ENCODE measurements at places on chromosomes 11 and 22.

- DNase-seq: no peak
Measured at GRCh38 chr11:7833527-7833926, 36.8 kb upstream of the OR5P2 start.

- no peak for DNase-seq
Measured at GRCh38 chr11:133180201-133180600, 352.1 kb downstream of the OPCML start.

DNA sequence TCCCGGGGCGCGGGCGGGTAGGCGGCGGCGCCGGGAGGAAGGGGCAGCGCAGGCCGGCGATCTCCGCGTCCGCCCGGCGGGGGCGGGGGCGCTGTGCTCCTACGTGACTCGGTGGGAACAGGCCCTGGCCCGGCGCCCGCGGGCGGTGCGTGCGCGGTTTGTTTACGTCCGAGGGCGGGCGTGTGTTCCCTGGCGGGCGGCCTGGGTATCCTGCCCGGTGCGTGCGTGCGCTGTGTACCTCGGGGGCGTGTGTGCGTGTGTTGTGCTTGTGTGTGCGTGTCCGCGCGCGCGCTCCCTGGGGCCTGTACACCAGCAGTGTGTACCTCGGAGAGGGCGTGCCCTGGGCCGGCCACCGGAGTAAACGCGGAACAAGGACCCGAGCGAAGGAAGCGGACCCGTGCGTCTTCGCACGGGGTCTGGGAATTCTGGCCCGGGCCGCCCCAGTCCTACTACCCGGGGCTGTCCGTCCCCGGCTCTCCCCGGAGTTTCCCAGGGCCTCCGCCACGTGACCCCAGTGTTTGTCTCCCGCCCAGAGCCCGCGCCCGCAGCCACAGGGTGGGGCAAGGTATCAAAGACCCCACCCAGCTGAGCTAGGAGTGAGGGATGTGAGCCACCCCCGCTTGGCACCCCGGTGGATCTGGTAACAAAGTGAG is 769 bp downstream of the MAFF start:
- peak; percentile 71 for DNase-seq

GRCh38 chr22:23697031-23697970 is 6.5 kb downstream of the RGL4 start:
- no peak for DNase-seq

GRCh38 chr11:44971185-44971584 is 20.5 kb upstream of the TP53I11 start:
- DNase-seq: no peak

DNA sequence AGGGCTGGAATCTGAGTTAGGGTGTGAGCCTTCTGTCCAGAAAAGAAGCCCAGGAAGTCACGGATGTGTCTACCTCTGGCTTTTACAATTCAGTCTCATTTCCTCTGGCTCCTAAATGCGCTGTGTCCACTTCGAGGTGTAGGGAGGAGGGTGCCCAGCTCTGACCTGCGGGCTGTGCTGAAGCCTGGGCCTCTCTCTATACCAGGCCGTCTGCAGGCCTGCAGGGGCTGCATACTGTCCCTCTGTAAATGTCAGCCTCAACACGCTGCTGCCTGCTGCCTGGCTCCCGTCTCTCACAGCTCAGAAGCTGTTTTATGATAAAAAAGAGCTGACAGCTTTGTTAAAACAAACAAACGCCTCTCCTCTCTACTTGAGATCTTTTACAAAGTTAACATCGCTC is 14.5 kb downstream of the ARVCF start:
- no peak for DNase-seq

GRCh38 chr11:40030867-40031266 is 1428.6 kb downstream of the LRRC4C start:
- DNase-seq: no peak

- no peak for DNase-seq
Measured at GRCh38 chr11:3944198-3944597, 88.7 kb downstream of the STIM1 start.

All from AG04450 (cell line).